ENCODE measurements at places on chromosomes 2 and 18.
A peak's percentile ranks its signal among the peaks of the same experiment; 100 is the strongest.

GRCh38 chr2:16438613-16439321 lies 226.9 kb downstream of the CYRIA start:
- no peak for DNase-seq

GRCh38 chr2:12442476-12442847 lies 274.3 kb upstream of the TRIB2 start:
- DNase-seq: peak; percentile 17

DNA sequence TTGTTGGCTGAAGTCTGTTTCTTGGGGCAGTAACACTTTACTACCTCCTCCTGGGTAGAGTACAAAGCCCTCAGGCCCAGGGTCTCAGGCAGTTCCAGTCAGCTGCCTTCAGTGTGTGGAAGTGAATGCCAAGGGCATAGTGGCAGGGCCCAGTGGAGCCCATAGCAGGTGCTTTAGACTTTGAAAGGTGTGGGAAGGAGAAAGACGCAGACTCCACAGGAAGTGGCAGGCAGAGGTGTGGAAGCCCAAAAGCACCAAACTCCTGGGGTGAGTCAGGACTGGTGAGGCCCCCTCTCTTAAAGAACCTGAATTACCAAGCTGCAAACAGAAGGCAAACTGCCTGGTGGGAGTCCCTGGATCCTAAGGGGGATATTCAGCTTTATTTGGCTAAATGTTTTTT lies 45.3 kb downstream of the ADAM23 start:
- DNase-seq: no peak

- DNase-seq: no peak
These were observed 7.0 kb upstream of the BBS5 start for GRCh38 chr2:169472249-169472648.

DNA sequence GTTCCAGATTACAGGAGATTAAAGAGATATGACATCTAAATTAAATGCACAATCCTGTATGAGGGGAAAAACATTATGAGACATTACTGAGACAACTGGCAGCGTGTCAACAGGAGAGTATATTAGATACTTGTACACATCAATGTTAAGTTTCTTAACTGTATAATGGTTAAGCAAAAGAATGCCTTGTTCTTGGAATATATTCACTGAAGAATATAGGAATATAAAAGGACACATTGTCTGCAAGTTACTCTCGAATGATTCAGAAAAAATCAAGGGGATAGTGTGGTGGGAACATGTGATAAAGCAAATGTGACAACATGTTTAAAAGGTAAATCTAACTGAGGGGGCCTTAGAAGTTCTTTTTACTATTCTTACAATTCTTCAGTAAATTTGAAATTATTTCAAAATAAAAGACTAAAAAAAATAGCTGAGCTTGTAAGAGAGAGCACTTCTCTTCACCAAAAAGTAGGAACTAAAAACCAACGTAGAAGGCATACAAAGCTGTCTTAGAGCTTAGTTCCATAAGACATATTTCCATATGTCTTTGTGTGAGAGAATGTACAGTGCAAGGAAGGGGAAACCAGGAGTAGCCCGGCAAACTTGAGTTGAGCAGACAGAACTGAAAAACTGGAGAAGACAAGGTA lies 7.5 kb downstream of the WDPCP start:
- no peak for DNase-seq

DNA sequence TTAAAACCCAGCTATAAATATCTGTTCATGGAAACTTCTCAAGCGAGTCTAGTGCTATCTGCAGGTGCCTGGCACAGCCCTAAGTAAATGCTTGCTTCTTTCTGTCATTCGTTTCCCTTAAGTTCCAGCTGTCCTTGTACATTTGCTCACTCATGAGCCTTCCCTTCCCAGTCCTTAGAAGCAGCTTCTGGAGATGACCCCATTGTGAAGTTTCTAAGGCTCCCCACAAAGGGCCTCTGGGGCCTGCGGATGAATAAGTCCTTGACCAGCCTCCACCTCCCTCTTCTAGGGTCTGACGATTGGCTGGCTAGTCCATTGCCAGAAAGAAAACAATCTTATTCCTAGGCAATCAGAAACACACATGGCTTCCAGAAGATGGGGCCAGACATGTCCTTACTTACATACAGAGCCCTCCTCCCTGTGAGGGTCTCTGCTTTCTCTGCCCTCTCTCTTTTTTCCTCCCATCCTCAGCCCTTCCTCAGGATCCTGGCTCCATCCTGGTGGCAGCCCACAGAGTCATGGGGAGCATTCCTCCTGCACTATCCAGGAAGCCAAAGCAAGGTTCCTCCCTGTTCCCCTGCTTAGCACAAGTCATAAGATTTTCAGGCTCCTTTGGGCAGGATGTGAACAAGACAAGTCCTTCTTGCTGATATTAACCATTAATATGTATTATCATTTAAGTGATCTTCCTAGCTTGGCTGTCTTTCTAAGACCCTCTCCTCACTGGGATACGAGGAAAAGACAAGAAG lies 87.3 kb downstream of the TNFRSF11A start:
- DNase-seq: no peak

GRCh38 chr2:143685421-143686078 lies 556.3 kb downstream of the ARHGAP15 start:
- DNase-seq: no peak

GRCh38 chr18:70423988-70424387 lies 135.1 kb downstream of the SOCS6 start:
- peak; percentile 96 for DNase-seq

DNA sequence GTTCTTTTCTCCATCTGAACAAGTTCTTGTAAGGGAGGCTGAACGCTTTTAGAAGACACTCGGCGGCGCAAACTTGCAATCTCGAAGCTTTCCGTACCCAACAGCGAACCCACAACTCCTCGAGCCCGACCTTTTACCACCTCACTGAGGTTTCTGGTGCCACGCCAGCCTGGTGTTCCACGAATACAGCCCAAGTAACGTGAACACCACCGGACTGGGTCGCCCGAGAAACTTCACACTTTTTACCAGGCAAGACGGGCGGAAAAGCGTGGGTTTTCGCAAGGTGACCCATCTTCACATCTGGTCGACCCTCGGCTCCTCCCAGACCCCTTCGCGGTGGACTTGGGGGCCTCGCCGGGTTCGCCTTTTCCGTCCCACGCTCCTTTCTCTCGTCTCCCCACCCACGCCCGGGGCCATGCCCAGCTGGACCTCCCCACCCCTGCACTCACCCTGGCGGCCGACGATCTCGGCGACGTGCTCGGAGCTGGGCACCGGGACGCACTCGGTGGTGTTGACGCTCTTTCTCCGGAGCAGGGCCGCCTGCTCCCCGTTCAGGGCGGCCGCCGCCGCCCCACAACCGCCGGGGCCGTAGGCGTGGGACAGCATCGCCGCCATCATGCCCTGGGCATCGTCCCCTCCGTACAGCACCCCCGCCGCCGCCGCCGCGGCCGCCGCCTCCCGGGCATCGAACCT lies 1.2 kb downstream of the MEX3C start:
- DNase-seq: peak; percentile 11
